Mesendoderm (in vitro differentiated cells): ENCODE measurements at places on chromosomes 3 and 15.

GRCh38 chr3:119013951-119014350 lies 20.7 kb downstream of the IGSF11 start:
- no peak for DNase-seq

DNA sequence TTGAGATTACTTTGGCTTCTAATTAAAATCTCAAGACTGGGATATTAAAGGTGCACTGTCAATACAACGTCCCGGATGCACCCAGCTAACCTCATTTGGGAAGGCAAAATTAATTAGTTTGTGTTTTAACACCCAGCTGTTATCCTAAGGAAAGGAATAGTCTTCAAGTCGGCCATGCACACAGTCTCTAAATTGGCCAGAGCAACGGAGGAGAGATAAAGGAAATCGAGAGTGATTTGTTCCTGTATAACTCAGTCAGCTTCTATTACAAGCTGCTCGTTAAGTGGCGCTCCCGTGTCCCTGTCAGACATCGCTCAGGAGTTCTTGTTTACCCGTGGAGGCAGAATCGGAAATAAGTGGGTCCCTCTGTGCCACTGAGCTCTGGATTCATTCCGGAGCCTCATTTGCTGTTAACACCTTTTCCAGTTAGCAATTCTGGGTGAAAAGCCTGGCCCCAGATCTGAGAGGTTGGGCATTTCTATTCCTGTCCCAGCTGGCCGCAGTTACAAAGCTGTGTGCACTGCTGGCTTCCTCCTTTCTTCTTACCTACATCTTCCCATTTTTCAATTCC lies 63.9 kb downstream of the ST8SIA2 start:
- no peak for DNase-seq

- no peak for DNase-seq
Measured at GRCh38 chr15:39564972-39565665, 15.8 kb upstream of the THBS1 start.

- DNase-seq, result peak; percentile 68
Measured at GRCh38 chr3:133828576-133829309, 23.1 kb downstream of the SRPRB start.

GRCh38 chr3:194205675-194206133 lies 69.8 kb downstream of the HES1 start:
- DNase-seq, result peak; percentile 73

DNA sequence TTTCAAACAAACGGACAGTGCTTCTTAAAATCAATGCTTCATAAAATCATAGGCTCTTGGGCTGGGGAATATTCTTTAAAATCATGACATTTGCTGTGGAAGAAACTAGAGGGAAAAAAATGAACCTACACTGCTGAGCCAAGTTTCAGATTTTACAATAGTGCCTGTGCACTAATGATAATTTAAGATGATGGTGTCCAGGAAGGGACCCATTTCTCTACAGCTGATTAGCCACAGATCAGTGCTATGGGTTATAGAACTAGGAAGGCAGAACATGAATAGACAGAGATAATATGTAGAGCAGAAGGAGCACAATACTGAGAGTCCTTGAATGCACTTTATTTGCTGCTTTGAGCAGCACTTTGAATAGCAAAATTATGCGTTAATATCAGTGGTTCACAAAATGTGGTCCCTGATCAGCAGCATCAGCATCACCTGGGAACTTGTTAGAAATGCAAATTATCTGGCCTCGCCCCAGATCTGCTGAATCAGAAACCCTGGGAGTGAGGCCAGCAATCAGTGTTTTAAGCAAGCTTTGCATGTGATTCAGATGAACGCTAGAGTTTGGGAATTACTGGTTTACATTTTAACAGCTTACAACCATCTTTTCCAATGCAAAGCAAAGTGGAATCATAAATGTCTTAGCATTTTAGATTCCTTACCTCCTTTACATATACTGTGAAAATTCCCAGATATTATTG lies 135.8 kb upstream of the ANKRD28 start:
- no peak for DNase-seq

DNA sequence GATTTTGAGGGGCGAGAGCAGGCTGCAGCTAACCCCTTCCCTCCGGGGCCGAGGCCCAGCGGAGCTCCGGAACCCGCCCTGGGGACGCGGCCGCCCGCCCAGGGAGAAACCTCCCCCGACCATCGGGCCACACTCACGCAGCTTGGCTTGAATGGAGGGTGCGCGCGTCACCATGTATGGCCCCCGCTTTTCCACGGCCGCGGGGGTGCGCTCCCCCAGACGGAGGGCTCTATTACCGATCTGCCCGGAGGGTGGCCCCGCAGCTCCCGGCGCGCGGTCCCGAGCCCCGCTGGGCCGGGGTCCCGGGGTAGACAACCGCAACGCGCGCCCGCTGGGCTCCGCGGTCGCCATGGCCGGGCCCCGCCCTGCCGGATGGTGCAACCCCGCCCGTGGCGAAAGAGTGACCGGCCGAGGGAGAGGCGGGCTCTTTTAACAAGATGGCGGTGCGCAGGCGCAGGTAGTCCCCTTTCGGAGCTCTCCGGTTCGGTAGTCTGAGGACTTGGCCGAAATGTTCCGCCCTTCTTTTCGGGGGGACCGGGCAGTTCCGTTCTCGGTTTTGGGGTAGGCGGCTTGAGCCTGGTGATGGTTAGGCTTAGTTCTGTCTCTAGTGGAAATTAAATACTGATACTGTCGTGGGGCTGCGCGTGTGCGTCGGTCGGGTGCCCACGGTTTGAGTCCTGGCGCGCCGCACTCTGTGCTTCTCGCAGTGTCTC lies at the start of gene FAM219B:
Gene FAM219B (minus strand): TSS at position 402 of the 713 bp plus-strand sequence. CDS start 51 bp downstream, at position 351.
- peak; percentile 91 for DNase-seq

GRCh38 chr3:89494734-89495133 lies 387.3 kb downstream of the EPHA3 start:
- no peak for DNase-seq

DNA sequence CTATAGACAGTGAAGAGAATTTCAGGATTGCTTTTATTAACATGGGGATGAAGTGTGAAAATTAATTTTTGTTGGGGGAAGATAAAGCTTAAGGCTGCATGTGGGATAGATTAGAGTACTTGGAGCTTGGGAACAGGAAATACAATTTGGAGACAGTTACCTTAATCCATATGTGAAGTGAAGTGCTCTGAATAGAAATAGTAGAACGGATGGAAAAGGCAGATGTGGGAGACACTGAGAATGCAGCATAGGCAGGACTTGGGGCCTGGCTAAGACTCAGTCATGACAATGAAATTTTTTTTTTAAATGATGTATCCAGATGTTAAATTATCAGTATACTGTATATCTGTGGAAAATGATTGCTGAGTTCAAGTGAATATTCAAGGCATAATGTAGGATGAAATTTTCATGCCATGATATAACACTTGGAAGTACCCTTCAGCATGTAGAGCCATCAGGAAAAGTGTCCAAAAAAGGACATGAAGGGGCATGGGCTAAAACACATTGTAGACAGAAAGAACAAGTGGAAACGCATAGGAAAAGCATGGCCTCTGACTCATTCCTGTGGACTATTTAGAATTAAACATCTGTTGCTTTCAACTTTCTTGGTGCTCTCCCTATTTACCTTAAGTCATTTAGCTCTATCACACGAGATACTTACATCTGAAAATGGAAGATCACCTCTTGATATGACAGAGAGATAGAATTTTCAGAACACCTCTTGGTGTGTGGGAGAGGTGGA lies 134.8 kb downstream of the RBMS3 start:
- no peak for DNase-seq

DNA sequence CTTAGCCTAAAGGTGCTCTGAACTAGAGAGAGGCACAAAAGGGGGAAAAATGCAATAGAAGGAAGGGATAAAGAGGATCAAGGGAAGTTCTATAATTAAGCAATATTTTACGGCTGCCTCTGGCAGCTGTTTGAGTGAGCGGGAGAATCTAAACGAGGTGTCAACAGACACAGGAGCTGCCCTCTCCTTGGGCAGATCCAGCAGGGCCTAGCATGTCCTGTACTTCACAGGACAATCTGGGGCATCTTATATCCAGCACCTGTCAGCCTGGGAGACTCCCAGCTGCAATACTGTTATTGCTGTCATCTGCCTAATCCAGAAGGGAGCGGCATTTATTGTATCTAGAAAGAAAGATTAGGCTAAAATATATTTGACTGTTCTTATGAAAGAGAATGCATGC lies 68.9 kb downstream of the WWTR1 start:
- DNase-seq, result no peak

- no peak for DNase-seq
Measured at GRCh38 chr3:52983828-52984227, 62.0 kb downstream of the SFMBT1 start.

DNA sequence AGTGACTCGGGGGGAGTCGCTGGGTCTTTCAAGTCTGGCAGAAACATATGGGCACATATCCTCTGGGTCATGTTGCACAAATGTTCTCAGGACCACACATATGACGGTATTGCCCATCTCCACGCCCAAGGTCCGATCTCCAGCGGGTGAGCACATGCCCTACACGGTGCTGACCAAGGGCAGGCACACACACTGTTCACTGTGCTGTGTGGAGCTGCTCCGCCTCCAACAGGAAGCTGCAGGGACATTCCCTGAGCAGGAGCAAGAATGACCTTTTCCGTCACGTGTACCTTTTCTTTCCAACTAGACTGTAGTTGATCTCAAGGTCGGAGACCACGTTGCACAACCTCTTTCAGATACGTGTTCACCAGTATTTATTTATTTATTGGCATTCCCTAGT lies 41.7 kb upstream of the B3GNT5 start:
- DNase-seq, result no peak

DNA sequence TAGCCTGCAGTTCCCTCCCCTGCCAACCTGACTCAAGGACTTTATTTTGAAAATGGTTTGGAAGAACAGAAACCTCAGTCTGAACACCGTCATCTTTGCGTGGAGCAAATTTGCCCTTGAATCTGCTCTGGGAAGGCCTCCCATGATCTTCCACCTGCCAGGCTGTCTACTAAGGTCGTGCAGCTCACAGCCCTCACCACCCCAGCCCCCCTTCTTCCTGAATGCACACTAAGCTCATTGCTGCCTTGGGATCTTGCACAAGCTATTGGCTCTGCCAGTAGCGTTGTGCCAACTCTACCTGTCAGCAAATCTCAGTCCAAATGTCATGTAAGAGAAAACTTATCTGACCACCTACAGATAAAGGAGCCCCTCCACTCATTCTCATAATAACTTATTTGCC lies 141.5 kb downstream of the USP13 start:
- no peak for DNase-seq

GRCh38 chr15:87739866-87740265 lies 516.7 kb downstream of the NTRK3 start:
- no peak for DNase-seq

- DNase-seq, result no peak
Measured at GRCh38 chr15:101173233-101174119, 78.4 kb downstream of the CHSY1 start.

DNA sequence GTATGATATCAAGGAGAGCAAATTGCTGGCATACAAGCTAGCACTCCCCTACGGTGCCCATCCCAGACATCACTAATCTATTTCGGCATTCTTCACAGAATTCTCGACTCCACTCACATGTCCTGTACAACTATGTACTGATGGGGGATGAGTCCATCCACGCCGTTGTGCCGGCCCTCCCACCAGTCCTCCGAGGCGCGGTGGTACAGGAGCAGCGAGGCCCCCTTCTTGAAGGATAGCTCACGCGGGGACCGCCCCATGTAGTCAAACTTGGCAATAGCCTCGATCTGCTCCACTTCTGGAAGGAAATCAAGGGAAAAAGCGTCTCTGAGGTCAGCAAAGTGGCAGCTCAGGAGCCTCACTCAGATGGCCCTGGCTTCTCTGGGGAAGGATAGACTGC lies 31.0 kb upstream of the RAD18 start:
- no peak for DNase-seq

DNA sequence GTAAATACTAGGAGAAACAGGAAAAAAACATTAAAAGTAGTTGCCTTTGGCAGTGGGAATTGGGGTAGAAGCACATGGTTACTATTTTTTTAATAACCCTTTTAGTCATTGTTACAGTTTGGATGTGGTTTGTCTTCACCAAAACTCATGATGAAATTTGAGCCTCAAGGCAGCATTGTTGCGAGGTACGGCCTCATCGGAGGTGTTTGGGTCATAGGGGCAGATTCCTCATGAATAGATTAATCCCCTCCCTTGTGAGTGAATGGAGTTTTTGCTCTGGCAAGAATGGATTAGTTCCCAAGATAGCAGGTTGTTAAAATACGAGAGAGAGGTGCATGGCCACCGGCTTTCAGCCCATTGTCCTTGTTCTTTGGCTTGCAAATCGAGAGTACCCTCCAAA lies 92.6 kb downstream of the LEKR1 start:
- DNase-seq, result no peak

DNA sequence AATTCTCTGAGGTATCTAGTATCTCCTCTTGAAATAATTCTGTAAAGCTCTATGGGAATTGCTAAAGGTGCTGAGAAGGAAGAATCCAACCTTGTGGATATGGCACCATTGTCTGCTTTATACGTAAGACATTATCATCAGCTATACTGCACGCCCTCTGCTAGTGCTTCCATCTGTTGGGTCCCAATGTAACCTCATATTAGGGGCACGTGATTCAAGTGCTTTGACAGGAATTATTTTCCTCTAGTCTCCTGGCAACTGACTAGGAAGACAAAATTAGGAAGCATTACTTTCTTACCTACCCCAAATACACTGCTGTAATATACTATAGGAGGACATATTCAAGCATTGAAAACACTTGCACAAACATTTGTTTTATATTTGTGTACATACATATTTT lies 24.0 kb downstream of the COPS2 start:
- no peak for DNase-seq

- DNase-seq, result no peak
Measured at GRCh38 chr3:116348216-116348615, 97.1 kb downstream of the LSAMP start.

GRCh38 chr15:95417761-95418160 lies 912.7 kb upstream of the NR2F2 start:
- DNase-seq, result no peak

DNA sequence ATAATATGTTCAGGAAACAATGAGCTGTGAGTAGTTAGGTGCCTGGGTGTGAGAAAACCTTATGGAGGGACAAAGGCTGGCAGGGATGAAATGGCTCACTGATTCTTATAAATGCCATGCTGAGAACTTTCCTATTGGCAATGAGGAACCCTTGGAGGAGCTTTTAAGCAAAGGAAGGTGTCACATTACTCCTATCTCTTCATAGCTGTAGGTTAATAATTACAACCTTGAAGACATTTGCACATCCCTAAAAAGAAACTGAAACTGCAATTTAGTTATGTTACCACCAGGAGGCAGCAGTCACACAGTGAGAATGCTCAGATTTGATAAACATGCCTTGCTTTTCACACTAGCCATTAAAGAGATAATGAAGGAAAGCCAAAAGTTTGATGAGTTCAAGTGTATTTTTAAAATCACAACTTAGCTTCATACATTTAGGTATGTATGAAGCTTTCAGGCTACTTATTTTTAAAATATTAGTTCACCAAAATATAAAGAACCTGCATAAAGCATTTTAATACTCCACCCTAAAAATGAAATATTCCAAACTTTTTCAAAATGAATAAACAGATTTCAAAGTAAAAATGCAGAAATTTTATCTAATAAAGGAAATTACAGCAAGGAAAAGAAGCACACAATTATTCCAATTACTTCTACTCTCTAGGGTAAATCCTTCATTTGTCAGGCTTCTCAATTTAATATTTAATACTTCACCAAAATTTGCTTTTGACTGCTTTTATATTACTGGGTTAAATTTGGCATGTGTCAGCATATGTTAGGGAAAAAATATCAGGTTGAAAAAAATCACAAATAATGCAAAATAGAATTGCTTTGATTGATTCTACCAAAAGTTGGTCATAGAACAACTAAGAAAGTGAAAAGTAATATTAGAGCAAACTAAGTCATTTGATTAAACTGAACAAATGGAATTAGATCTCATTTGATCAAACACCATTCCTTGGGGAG lies 136.9 kb upstream of the SLC2A2 start:
- peak; percentile 61 for DNase-seq
